ENCODE measurements at places on chromosomes 7 and 10. TPM values are rescaled to one million over a fixed set of nuclear protein-coding genes. Genes with fewer than 3 reads are reported as not detected.

The STEAP4 gene
- 0.19 TPM for polyA plus RNA-seq

The DYNC1I1 gene
- polyA plus RNA-seq = 21.6 TPM

The GATA3 gene
- not detected for polyA plus RNA-seq

The RBP3 gene
- not detected for polyA plus RNA-seq

The OPN1SW gene
- polyA plus RNA-seq = not detected

The KAZALD1 gene
- 5.0 TPM for polyA plus RNA-seq

The CLRN3 gene
- polyA plus RNA-seq = not detected

The PAX4 gene
- not detected for polyA plus RNA-seq

The SPDYE8 gene
- polyA plus RNA-seq = not detected

The LIPN gene
- polyA plus RNA-seq = not detected

The TRIM73 gene
- polyA plus RNA-seq = 2.3 TPM

The VIPR2 gene
- 0.81 TPM for polyA plus RNA-seq

The CALD1 gene
- 15.5 TPM for polyA plus RNA-seq

The GIMAP6 gene
- polyA plus RNA-seq = 5.8 TPM

The ACTL6B gene
- 101 TPM for polyA plus RNA-seq

The STEAP1 gene
- 0.32 TPM for polyA plus RNA-seq

The ACHE gene
- polyA plus RNA-seq = 9.3 TPM

The ZNF316 gene
- polyA plus RNA-seq = 22.0 TPM

The EVX1 gene
- 0.27 TPM for polyA plus RNA-seq

The PIK3CG gene
- 0.29 TPM for polyA plus RNA-seq

The ATOH7 gene
- 1.4 TPM for polyA plus RNA-seq

The PTF1A gene
- not detected for polyA plus RNA-seq

The TEX47 gene
- polyA plus RNA-seq = not detected

The SPACDR gene
- polyA plus RNA-seq = 1.6 TPM

The VWC2 gene
- 0.15 TPM for polyA plus RNA-seq

The PRLHR gene
- polyA plus RNA-seq = not detected

The CALHM1 gene
- polyA plus RNA-seq = 0.37 TPM

Data from brain (organoid and tissue), 16 donors.